WERI-Rb-1 (cell line): ENCODE measurements at places on chromosomes 6 and 20.

DNA sequence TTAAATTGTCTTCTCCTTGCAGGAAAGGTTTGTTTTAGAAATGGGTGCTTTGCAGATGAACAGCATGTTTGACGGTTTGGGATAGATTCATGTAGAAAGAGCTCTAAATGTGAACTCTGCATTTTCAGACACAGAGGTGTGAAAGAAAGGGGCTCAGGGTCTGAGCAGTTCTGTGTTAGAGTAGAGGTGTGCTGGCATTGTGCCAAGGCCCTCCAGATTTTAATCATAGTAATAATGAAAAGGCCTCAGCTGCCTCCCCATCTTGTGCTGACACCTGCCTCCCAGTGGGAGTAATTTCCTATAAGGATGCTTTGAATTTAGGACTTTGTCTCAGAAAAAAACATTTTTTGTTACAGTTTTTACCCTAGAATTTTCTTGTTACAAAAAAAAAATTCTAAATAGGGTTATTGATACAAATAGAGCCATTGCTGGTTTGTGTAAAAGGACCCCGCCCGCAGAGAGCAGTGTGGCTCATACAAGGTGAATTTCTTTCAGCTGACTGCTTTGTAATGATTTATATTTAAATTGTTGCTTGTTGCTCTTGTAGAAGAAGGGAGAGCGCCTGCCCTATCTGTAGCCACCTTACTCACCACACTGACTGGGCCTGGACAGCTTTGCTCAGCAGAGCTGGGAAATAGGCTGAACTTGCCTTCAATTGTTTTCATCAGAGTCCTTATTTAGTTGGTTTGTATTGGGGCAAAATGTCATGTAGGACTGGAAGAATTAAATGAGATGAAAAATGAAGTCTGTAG is 294.5 kb downstream of the ZFAND3 start:
- no peak for DNase-seq

DNA sequence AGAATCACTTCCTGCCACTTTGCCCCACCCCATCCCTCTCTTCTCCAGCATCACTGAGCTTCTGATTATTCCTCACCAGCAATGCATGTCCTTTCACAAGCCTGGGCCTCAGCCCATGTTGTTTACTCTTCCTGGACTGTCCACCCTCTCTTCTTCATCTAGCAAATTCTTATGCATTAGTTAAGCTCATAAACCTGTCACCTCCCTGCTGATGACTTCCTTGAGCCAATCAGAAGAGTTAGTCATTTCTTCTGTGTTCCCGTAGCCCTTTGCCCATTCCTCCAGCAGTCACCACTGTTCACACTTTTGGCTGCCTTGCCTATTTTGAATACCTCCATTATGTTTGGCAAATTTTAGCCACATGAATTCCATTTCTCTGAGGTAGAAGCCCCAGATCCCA is 4.1 kb upstream of the CRYBG1 start:
- DNase-seq = no peak

GRCh38 chr6:76026101-76026500 is 46.4 kb downstream of the IMPG1 start:
- DNase-seq = no peak

DNA sequence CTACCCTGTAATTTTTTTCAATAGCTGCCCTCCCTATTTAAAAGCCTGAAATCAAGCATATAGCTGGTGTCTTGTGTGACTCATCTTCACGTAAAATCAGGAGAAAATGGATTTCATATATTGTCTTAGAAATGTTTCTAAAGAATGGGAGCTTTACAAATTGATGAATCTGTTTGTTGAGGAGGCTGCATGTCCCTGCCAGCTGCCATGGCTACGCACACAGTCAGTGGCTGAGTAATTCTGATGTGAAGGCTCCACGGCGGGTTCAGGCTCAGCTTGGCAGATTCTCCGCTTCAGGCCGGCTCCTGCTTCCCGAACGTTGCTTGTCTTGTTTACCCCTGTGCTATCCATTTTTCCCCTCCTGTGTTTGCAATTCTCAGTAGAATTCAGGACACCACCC is 82.8 kb downstream of the CCDC170 start:
- no peak for DNase-seq

DNA sequence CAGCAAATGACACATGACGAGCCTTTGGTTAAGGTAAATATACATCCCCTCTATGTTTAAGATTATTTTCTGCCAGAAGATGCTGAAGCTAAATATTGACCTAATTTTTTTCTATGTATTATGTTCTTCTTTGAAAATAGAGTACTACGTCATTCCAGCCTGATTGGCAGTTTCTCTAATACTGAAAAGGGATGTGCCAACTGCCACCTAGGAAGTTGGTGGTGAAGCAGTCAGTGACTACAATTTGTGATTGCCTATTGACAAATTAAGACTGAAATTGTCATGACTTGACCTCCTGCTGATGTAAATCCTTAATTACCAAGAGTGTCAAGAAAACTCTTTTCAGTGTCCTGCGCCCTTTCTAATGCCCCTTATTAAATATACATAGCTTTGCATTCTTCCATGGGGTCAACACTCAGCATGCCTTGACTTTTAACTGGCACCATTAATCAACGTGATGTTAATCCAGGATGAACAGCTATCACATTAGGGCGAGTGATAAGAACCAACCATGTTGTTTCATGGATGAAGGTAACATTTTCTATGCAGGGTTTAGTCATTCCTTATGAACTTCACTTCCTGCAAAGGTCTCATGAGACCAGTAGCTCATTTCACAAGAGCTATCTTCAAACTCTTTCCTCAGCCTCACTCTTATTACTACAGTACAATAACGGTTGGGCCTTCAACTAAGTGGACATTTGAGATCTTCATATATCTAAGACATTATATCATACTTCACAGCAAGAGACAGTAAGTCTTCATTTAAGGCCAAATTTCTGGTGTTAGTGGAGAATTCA is 22.5 kb upstream of the SGK1 start:
- no peak for DNase-seq

- peak; percentile 31 for DNase-seq
Observed at GRCh38 chr6:157187182-157188083, 135.9 kb downstream of the TMEM242 start.

DNA sequence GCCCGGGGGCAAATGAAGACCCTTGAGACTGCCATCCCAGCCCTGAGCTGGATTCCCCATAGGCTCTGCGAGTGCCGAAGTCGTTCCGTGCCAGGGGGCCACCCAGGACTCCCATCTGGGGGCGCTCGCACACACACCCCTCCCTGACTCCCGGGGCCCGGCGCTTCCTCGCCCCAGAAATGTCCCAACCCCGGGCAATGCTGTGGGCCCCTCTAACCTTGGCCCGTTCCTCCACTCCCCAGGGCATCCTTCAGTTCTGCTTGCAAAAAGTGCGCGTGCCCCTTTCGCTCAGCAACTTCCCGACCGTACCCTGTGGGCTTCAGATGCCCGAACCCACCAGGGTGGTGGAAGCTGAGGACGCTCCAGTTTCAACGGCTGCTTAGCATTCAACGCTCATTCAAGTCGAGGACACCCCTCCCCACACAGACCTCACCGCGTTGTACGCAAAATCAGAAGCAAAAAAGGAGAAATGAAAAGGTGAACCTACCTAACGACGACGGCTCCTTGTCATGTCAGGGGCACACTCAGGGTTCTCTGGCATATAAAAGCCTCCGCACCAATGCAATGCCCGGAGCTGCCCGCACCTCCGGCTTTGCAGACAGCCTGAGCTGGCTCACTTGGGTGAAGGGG is 25.3 kb downstream of the RIPOR2 start:
- no peak for DNase-seq

DNA sequence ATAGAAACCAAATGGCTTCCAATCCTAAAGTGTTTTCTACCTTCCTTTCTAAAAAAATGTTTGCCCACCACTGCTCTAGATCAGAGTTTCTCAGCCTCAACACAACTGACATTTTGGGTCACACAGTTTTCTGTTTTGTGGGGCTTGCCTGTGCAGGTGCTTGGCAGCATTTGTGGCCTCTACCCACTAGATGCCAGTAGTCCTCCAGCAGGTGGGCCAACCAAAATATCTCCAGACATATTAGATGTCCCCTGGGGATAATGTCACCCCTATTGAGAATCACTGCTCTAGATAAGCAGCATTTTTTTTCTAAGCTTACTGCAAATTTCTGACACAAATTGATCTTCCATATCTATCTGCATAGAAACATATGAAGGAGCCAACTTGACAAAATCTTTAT is 26.3 kb upstream of the EPM2A start:
- no peak for DNase-seq

- DNase-seq = no peak
Observed at GRCh38 chr6:21742238-21742660, 148.7 kb downstream of the SOX4 start.

DNA sequence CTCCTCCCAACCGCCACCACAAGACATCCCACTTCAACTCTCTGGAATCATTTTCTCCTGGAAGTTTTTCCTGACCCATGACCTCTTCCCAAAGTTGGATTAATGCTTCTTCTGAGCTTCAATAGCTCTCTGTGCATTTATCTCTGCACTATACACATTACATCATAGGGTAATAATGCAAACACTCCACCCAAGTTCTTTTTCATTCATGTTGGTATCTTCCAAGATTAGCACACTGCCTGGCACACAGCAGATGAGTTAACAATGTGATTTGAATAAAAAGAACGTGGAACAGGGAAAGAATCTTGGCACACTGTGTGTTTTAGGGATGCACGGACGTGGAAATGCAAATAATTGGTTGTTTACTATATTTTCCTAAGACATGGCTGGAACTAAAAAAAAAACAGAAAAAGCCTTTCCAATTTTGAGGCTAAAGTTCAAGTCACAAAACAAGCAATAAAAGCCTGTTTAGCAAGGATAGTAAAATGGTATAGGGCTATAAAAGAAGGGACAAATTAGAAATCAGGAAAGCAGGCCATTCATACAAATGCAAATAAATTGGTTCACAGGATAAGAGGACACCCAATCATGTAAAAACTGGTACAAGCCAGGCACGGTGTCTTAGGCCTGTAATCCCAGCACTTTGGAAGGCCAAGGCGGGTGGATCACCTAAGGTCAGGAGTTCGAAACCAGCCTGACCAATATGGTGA is 1.6 kb upstream of the FAM135A start:
- no peak for DNase-seq

DNA sequence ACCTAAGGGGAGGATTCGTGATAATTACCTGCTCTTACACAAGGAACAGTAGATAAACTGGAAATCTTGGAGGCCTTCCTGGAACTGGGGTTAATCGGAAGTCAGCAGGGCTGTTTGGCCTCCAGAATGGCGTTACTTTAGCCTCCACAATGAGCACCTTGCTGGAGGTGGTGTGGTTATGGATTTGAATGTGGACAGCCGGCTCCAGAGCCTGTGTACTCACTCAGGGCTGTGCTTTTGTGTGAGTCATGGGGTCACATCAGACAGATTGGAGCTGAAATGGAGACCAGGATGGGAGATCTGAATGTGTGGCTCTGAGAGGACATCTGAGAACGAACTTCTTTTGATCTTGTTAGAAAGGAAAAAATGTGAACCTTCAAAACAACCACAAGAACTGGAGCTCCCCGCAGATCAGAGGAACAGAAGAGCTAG is 30.4 kb downstream of the IGF2R start:
- no peak for DNase-seq

DNA sequence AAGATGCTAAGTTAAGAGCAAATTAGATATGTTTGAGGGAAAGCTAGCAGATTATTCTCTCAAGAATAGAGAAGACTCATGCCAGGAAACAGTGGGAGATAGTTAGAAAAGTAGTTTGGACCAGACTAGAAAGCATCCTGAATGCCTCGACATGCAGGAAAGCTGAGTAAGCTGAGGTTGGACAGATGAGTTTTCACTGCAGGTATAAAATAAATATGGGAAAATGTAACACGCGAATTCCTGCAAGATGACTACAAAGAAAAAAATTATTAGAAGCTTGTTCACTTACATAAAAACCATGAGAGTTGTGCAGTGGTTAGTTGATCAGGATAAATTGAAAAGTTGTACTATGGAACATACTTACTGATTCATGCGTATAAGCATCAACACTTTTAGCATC is 484.2 kb upstream of the MANEA start:
- DNase-seq = no peak

DNA sequence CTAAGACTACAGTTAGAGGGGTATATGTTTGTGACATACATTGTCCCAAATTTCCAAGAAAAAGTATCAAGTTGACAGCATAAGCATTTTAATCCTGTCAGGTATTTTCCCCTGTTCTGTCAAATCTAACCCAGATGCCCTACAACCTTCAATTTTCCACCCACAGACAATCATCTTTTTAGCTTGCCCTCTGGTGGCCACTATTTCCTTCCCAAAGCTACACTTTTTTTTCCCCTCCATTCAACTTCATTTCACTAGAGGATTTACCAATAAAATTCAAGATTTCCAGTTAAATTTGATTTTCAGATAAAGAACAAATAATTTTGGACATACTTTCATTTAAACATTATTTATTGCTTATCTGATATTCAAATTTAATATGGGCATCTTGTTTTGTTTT is 286.6 kb downstream of the TENT5A start:
- peak; percentile 17 for DNase-seq

DNA sequence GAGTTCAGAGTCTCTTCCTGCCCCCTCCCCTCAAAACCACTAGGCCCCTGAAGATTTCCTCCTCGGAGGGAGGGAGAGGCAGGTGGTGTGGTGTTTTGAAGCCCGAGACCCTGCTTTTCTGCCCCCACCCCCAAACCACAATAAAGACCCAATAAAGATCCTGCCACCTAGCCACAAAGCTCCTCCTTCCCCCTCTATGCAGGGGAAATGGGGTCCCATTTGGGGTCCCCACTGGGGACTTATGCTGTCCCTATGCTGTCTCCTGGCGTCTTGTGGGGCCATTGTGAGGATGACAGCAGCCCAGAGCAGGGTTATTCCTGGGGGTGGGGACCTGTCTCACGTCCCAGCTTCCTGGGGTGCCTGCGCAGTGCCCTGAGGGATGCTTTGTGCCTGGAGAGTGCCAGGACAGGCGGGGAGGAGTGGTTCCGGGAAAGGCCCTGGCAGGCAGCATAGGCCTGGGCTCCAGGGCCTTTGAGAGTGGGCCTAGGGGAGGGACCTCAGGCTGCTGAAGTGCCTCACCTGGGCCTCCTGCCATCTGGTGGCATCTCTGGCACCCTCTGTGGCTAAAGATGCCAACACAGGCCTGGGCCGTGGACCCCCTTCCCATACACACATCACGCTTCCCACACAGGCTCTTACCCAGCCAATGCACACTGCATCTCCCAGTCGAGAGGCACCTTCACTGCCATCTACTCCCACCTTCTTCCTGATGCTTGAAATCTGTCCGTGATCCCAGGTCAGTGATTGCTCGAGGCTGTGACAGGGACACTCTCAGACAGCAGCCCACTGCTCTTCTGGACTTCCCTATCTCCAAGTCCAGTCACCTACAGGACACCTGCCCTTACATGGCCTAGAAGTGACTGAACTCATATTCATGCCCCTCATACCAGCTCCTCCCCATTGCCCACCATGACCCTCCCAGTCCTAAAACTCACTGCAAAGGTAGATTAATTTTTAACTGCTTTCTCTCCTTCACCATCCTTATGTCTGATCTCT is 7.9 kb upstream of the ARMC12 start:
- DNase-seq = no peak

- DNase-seq = peak; percentile 52
Observed at GRCh38 chr6:40754461-40755045, 167.4 kb upstream of the LRFN2 start.

GRCh38 chr20:63658749-63659187 is 656 bp downstream of the RTEL1 start:
- DNase-seq = no peak
